ENCODE measurements at places on chromosomes 3 and 15. TPM values are rescaled to one million over a fixed set of nuclear protein-coding genes. Genes with fewer than 3 reads are reported as not detected.

GRCh38 chr3:52430416-52430810 lies 14.5 kb downstream of the SEMA3G start:
- no peak for DNase-seq

BCL2A1 gene
- total RNA-seq = not detected

DNA sequence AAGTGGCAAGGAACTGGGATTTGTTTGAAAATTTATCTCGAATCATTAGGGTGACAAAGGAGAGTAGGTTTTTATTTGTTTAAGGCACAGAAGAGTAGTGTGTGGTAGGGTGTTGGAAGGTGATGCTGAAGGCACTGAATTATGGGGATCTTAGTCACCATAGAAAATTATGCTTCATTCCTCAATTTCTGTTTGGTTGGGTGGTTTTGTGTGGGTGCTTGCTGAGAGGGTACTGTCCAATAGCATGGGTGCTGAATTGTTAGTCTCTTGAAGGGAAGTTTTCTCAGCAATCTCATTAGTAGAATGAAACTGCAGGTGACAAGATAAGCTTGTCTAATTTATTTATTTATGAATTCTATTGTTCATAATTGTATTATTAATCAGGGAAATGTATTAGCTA lies 610.9 kb downstream of the AGBL1 start:
- DNase-seq = no peak

DNA sequence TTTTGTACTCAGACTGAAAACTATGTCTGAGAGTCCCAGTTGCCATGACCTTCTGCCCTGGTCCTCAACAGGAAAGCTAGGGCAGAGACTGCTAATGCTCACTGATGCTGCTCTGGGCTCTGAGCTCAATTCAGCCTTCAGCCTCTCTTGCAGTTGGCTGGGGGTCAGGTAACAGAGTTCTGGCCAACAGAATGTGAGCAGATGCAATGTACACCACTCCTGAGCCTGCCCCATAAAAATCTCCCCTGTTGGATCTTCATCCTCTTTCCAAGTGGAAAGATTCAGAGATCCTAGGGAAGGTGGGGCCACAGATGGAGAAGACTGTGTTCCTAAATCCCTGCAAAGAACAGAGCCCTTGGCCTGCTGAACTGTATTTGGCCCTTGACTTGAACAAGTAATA lies 87.8 kb downstream of the PDZRN3 start:
- DNase-seq = no peak

NUP210 gene
- total RNA-seq = 24.2 TPM

- peak; percentile 89 for DNase-seq
These were observed 111.6 kb downstream of the RAB11A start for GRCh38 chr15:65980824-65981456.

DNA sequence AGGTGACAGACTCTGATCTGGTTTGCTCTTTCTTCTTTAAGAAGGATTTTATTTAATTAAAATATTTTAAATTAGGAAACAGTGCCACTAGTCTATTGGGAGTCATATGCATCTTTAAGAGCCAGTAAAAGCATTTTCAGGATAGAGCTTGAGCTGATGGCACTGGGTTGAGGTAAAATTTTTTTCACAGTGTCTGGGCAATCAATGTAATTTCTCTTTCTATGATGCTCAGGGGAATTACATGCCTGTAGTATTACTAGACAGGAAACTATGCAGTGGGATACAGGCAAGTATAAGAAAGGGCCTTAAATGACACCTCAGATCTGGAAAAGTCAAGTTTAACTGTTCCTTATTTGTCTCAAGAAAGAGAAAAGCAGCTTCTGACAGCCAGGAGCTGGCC lies 76.4 kb downstream of the GAP43 start:
- no peak for DNase-seq

CACNA2D3 gene
- 0.11 TPM for total RNA-seq

- DNase-seq = no peak
These were observed 42.1 kb upstream of the NSMCE3 start for GRCh38 chr15:29311696-29312095.

- DNase-seq = no peak
These were observed 47.2 kb downstream of the FAM227B start for GRCh38 chr15:49573421-49573820.

GOLGA8T gene
- total RNA-seq = 0.99 TPM

REC114 gene
- total RNA-seq = 2.3 TPM

DNA sequence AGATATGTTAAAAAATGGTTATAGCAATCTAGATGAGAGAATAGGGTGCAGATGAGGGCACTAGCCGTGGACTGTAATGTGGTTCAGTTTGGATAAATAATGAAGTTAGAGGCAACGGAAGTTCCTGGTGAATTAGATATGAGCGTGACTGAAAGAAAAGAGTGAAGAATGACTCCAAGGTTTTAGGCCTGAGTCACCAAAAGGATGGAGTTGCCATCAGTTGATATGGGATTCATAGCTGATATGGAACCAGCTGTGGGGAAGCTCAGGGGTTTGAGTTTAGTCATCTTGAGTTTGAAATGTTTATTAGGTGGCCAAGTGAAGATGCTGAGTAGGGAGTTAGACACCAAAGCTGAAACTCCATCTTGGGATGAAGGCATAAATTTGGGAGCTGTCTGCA lies 66.2 kb downstream of the SSR3 start:
- DNase-seq = peak; percentile 29

- peak; percentile 49 for DNase-seq
These were observed at the start of gene BDH1 for GRCh38 chr3:197555281-197556261. TSS of gene BDH1 (minus strand) at chr3:197555968. CDS start at chr3:197546443, 9,525 bp downstream.

FETUB gene
- total RNA-seq = not detected

DNA sequence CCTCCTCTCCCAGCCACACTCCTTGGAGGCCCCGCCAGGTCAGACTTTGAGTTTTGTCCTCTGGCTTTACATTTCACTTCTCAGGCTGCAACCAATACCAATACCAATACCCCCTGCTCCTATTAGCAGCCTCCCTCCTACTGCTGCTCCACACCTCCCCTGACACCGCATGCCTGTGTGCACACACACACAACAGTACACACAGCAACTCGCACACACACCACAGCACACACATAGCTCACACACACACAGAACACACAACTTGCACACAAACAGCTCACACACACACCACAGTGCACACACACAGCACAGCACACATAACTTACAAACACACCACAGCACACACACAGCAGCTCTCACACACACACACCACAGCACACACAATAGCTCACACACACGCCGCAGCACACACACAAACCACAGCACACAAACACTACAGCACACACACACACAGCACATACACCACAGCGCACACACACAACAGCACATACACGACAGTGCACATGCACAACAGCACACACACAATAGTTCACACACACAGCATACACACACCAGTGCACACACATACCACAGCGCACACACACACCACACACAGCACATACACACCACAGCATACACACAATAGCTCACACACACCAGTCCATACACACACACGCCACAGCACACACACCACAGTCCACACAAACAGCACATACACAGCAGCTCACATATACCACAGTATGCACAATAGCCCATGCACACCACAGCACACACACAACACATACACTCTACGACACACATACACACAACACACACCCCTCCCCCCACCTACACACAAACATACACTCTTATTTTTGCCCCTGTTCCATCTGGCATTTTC lies 204.7 kb downstream of the UACA start:
- no peak for DNase-seq

- peak; percentile 51 for DNase-seq
These were observed 291.6 kb upstream of the TGFBR2 start for GRCh38 chr3:30314757-30315325.
